ENCODE measurements at places on chromosomes 16 and 17.

- no peak for DNase-seq
These were observed 19.8 kb downstream of the CARD14 start for GRCh38 chr17:80189611-80190010.

DNA sequence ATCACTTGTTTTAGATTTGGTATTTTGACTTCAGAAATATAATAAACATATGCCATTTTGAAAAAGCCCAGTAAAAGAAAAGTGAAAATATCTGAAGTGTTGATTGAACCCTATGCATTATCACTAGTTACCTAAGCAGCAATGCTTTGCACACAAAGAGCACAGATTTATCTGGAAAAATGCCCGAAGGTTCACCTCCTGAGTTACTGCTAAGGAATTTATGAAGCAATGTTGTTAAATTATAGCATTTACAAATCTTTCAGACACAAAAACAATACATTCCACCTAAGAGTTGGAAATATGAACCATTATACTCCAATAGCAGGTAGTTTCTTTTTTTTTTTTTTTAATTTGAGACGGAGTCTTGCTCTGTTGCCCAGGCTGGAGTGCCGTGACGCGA, 38.9 kb upstream of the GHDC start:
- DNase-seq, result no peak

- no peak for DNase-seq
These were observed 85.4 kb downstream of the GAS7 start for GRCh38 chr17:10112962-10113361.

DNA sequence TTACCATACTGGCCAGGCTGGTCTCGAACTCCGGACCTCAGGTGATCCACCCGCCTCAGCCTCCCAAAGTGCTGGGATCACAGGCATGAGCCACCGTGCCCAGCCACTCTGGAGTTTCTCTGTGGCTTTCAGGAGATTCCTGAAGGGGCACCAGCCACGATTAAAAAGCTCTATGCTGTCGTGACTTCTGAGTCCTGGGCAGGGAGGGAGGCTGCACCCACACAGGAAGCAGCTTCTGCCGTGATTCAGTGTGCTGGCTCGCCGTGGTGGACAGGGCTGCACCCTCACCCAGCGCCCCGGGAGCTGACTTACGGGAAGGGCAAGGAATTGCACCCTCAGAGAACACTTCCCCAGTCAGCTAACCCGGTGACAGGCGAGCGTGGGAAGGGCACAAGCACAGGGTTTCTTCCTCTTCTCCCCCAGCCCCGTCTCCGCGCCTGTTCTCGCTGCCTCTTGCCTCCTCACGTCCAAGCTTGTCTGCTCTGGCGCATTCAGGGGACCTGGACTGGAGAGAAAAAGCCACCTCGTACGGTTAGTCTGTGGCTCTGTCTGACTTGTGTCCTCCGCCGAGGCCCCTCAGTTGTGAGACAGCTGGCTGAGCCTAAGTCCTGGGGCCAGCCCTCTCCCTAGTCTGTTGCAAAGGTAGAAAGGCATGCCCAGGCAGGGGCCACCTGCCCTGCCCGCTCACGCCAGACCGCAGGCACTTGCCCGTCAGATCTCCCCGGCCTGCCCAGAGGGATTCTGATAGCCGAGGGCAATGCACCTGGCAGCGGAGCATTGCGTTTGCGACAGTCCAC, 145.0 kb downstream of the SEC14L1 start:
- DNase-seq, result peak; percentile 67

DNA sequence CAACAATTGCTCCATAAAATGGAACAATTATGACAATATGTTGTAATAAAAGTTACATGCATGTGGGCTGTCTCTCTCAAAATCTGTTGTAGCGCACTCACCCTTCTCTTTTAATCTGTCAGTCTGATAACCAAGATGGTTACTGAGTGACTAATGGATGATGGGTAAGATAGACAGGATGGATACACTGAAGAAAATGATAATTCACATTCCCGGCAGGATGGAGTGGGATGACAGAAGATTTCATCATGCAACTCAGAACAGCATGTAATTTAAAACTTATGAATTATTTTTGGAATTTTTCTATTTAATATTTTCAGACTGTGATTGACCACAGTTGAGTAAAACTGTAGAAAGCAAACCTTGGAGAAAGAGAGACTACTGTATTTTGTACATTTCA, 30.5 kb downstream of the CDH13 start:
- DNase-seq, result no peak

DNA sequence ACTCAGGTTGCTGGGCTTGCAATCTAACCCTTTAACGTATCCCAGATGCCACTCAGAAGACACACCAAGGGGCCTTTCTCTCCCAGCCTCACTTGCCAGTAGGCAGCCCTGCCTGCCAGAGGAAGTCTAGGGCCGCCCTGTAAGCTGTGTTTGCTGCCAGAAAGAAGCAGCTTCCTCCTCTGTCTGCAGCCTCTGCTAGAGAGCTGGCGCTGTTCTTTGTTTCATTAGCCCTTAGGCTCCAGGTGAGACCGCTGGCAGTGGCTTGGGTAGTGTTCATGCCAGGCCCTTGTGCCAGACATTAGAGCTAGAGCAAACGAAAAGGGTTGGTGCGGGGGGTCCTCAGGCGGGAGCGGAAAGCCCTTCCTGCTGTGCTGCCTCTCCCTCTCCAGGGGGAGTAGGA, 8.9 kb downstream of the CTRL start:
- DNase-seq, result no peak

DNA sequence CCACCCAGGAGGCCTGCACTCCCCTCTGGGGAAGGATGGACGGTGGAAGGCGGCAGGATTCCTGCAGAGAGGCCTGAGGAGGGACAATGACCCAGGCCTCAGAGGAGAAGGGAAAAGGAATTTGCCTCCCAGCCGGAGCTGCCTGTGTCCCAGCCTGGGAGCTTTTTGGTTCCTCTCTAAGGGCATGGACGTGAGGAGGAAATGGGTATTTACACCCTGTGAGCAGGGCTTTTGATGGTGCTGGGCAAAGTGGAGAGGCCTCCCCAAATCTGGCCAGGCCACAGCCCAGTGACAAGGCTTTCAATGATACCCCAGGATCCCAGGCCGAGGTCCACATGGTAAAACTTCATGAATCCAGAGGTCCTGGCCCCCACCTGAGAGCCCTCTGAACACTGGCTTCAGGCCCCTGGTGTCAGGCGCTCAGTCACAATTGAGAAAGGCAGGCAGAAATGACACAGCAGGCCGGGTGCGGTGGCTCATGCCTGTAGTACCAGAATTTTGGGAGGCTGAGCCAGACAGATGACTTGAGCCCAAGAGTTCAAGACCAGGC, 56.0 kb upstream of the DOC2B start:
- DNase-seq, result no peak

- DNase-seq, result no peak
These were observed 12.2 kb upstream of the CPD start for GRCh38 chr17:30366536-30366935.

DNA sequence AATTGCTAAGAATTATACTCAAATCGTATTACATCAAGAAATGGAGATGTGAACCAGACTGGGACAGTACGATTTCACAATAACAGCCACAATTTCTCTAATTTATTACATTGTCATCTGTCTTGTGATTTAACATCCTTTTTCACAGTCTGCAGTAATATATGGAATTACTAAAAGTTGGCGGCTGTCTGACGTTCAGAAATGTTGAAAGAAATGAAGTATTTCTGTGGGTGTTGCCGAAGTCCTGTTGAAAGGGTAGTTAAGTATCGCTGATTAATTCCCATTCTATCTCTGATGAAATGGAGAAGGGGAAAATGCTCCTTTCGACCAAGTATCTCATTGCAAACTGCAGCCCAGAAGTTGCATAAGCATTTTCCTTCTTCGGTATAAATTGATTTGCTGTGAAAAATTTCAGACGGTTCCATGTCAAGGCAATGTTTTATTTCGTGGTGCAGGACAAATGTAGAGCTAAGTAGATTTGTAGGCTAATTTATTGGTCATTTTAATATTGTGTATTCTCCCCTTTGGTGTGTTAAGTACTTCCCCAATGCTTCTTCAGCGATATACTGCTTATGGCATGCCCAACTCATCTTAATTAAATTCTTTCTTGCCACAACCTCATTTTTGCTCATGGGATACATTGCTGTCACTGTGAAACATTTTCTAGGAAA, 775.2 kb upstream of the RBFOX1 start:
- DNase-seq, result no peak

DNA sequence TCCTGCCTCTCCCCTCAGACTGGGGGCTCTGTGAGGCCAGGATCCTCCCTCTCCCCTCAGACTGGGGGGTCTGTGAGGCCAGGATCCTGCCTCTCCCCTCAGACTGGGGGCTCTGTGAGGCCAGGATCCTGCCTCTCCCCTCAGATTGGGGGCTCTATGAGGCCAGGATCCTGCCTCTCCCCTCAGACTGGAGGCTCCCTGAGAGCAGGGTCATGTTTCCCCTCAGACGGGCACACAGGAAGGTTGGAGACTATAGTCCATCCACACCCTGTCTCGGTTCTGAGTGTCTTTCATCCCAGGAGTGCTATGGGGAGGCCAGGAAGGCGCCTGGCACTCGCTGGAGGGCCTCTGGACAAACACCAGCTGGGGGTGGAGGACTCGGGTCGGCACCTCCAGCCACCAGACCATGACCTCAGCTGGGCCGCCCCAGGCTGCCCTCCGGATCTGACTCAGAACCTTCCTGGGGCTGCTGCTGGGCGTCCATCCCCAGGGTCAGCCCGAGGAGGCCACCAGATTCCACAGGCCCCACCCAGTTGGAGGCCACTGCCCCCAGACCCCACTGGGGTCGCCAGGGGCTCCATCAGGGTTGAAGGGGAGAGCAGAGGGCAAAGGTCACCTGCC, 21.9 kb upstream of the DLX4 start:
- no peak for DNase-seq

- DNase-seq, result no peak
These were observed 15.0 kb downstream of the B9D1 start for GRCh38 chr17:19347323-19348080.

DNA sequence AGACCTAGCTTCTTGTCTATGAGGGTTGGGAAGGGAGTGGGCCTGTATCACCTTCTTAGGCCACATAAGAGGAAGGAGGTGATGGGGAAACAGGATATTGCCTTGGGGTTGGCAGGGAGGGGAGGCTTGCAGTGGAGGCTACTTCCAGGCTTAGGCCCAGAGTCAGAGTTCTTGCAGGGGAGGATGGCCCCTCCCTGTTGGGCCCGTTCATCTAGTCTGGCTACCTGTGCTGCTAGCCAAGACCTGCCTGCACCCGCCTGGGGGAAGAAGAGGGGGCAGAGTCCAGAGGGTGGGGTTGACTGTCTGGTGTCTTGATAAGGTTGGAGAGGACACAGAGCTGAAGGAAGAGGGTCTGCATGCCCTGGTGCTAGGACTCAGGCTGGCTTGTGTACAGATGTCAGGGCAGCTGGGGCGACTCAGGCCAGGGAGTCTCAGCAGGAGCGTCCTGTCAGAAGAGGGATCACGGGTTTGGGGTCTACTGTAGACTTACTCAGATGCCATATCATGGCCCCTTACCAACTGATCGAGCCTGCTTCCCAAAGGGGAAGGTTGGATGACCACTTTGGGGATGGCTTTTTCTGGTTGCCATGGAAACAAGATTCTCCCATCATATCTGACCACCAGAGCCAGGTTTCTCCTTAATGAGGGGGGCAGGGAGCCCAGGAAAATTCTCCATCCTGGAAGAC, 5.3 kb downstream of the KDM6B start:
- DNase-seq, result no peak

GRCh38 chr17:81035521-81036196, 708 bp downstream of the BAIAP2 start:
- DNase-seq, result peak; percentile 56

DNA sequence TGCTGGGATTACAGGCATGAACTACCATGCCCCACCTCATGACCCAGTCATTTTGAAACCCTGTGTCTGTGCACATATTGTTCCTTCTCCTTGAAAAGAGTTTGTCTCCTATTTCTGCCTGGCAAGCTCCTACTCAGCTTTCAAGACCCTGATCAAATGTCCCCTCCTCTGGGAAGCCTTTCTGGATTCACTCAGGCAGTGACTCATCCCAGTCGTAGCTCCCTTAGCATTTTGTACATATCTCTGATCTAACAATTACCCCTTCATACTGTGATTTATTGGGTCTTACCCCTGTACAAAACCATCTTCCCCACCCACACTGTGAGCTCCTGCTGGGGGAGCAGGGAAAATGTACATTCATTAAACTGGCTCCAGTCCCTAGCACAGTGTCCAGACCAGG, 18.1 kb upstream of the ABCC12 start:
- no peak for DNase-seq

- peak; percentile 90 for DNase-seq
These were observed 39.3 kb downstream of the YPEL2 start for GRCh38 chr17:59370593-59371299.

DNA sequence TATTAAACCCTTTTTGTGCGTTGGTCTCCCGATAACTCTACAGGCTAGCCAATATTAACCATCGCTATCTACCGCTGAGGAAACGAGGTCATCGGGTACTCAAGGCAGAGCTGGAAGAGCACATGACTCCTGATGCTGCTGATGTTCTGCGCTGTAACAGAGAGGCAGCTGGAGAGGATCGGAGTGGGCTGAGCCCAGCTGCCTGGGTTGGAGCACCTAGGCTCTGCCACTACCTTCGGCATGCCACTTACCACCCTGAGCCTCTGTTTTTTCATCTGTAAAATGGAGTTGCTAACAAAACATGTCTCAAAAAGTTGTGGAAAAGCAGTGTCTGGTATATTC, 432 bp upstream of the SLC46A1 start:
- no peak for DNase-seq

GRCh38 chr17:79986411-79987186, 49.1 kb downstream of the TBC1D16 start:
- no peak for DNase-seq

GRCh38 chr16:12305847-12306801, 329.6 kb downstream of the SNX29 start:
- DNase-seq, result no peak

- DNase-seq, result no peak
These were observed 18.4 kb downstream of the G6PC1 start for GRCh38 chr17:42918902-42919521.

- DNase-seq, result no peak
These were observed 93.7 kb downstream of the SDK2 start for GRCh38 chr17:73550556-73550955.

DNA sequence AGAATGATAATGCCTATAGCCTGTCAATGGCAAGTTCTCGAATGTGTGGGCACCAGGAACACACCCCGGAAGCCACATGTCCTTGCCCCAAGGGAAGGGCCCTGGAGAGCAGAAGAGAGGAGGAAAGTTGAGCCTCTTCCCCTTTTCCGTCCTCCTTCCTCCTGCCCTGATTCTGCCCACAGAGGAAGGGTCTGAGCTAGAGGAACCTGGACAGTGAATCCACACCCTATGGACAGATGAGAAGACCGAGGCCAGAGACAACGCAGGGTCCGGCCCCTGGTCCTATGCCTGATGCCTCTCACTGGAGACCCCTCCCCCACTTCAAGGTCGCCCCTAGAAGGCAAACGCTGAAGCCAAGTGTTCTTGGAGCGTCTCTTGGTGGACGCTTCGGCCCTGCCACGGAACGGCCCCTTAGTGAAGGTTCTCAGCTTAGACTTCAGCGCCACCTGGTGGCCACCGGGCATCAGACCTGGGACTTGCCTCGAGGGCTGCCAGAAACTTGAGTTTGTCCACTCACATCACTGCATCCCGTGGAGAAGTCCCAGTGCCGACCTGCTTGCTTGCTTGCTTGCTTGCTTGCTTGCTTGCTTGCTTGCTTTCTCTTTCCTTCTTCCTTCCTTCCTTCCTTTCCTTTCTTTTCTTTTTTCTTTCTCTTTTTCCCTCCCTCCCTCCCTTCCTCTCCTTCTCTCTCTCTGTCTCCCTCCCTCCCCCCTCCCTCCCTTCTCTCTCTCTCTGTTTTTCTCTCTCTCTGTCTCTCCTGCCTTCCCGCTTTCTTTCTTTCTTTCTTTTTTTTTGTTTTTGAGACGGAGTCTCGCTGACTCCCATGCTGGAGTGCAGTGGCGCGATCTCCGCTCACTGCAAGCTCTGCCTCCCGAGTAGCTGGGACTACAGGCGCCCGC, 20.6 kb upstream of the SPNS3 start:
- peak; percentile 90 for DNase-seq
